BJ (cell line): ENCODE measurements at places on chromosomes 2 and 18. TPM values are rescaled to one million over a fixed set of nuclear protein-coding genes. Genes with fewer than 3 reads are reported as not detected.

- no peak for DNase-seq
Observed at GRCh38 chr2:51581636-51582267, 549.8 kb upstream of the NRXN1 start.

METTL4 gene
- polyA plus RNA-seq, result 6.8 and 13.4 TPM in 2 replicates

DNA sequence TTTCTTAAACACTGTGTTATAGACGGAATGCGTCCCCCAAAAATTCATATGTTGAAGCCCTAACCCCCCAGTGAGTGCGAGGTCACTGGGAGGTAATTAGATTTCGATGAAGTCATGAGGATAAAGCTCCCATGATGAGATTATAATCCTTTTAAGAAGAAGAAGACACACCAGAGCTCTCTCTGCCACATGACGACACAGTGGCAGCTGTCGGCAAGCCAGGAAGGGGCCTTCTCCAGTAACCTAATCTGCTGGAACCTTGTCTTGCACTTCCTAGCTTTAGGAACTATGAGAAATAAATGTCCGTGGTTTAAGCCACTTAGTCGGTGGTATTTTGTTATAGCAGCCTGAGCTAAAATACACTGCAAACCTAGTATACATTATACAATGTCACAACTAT, 12.3 kb downstream of the TMEM237 start:
- DNase-seq, result no peak

KRTCAP3 gene
- 0.44 and 0.47 TPM in 2 replicates for polyA plus RNA-seq

ASTL gene
- polyA plus RNA-seq, result not detected in 2 replicates

- no peak for DNase-seq
Observed at GRCh38 chr2:53969285-53969967, 1.4 kb downstream of the PSME4 start.

- peak; percentile 6 for DNase-seq
Observed at GRCh38 chr2:187900021-187900420, 345.8 kb upstream of the TFPI start.

GRCh38 chr2:236762628-236763027, 193.0 kb downstream of the ACKR3 start:
- no peak for DNase-seq

GRCh38 chr2:201964631-201965206, 68.9 kb upstream of the FZD7 start:
- no peak for DNase-seq

CERKL gene
- polyA plus RNA-seq, result 0.04 and 0.06 TPM in 2 replicates

DNA sequence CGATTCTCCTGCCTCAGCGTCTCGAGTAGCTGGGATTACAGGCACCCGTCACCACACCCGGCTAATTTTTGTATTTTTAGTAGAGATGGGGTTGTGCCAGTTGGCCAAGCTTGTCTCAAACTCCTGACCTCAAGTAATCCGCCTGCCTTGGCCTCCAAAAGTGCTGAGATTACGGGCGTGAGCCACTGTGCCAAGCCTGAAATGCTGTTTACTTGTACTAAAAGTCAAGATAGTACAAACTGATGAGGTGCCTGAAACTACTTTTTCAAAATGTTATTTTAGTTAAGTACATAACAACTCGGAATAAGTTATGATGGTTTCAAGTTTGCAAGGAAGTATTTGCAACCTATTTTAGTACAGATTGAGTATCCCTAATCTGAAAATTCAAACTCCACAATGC, 85.7 kb downstream of the CEP192 start:
- DNase-seq, result no peak

GRCh38 chr2:179951680-179952079, 55.4 kb downstream of the CWC22 start:
- DNase-seq, result no peak

VWC2L gene
- polyA plus RNA-seq, result not detected in 2 replicates

IL36G gene
- polyA plus RNA-seq, result not detected in 2 replicates

DNA sequence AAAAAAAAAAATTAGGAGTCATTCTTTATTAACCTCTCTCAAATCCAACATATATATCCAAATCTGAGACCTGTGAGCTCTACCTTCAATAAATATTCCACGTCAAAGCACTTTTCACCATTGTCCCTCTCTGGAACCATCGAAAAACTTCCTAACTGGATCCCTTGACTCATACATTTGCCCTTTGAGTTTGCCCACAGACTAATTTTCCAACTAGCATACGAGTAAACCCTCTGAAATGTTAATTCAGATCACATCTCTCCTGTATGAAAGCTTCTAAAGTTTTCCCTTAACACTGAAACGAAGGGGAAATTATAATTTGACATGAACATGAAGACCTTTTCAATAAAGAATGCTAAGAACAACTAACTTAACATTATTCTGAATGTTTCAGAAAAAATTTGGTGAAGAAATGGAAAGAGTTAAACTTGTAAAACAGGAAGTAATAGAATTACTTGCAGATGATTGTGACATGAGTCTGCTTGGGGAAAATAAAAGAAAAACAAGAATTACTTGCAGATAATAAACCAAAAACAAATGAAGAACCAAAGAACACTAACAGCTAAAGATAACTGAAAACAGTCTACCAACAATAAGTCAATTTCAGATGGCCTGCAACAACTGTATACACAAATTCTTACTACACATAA, 110.6 kb downstream of the C2orf74 start:
- DNase-seq, result peak; percentile 14

CXCR1 gene
- not detected in 2 replicates for polyA plus RNA-seq

GRCh38 chr2:120992791-120993555, 257.3 kb downstream of the GLI2 start:
- no peak for DNase-seq

PRSS56 gene
- not detected in 2 replicates for polyA plus RNA-seq

DNA sequence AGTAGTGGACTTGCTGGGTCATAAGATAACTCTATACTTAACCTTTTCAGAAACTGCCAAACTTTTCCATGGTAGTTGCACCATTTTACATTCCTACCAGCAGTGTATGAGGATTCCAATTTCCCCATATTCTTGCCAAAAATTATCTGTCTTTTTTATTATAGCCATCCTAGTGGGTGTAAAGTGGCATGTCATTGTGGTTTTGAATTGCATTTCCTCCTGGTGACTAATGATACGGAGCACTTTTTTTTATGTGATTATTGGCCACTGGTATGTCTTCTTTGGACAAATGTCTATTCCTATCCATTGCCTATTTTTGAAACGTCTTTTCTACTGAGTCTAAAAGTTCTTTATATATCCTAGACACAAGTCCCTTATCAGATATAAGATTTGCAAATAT, 44.3 kb downstream of the CACNB4 start:
- DNase-seq, result peak; percentile 57

DSEL gene
- 19.9 and 44.5 TPM in 2 replicates for polyA plus RNA-seq

FOXI3 gene
- not detected in 2 replicates for polyA plus RNA-seq

GRCh38 chr18:45412577-45412976, 202.7 kb upstream of the SLC14A2 start:
- no peak for DNase-seq

DNA sequence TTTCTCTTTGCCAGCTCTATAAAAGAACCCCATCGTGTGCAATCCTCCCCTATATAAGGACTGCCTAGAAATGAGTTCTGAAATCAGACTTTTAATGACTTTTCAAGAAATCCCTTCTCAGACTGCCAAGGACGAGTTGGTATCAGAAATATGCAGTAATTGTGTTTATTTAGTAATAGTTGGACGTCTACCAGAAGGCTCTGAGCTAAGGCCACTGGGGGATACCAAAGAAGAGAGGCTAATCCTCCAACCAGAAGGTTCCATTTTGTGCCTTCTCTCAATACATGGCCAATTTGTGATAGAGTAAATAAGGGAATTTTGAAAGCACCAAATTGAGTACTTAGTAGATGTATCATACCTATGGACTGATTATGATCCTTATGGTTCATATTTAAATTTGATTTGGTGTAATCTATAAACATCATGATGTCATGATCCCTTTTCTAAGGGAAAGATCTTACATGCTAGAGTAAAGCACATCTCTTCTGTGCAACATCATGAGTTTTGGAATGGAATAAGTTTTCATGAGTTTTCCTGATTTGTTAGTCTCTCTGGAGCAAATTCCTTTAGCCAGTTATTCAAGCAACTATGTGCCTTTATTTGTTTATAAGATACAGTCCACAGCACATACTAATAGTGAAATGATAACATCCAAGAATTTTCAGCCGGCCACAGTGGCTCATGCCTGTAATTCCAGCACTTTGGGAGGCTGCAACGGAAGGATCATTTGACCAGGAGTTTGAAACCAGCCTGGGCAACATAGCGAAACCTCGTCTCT, 82.2 kb upstream of the LTBP1 start:
- DNase-seq, result peak; percentile 82

GAD1 gene
- polyA plus RNA-seq, result 0.25 and 0.63 TPM in 2 replicates

GRCh38 chr2:25623361-25623760, 50.0 kb downstream of the DTNB start:
- DNase-seq, result no peak

ADAM23 gene
- polyA plus RNA-seq, result 1.3 and 1.7 TPM in 2 replicates

GRCh38 chr2:127695491-127696472, 5.5 kb upstream of the SFT2D3 start:
- no peak for DNase-seq

PIEZO2 gene
- 4.3 and 4.6 TPM in 2 replicates for polyA plus RNA-seq

- DNase-seq, result no peak
Observed at GRCh38 chr2:14944562-14945346, 312.2 kb downstream of the LRATD1 start.

DNA sequence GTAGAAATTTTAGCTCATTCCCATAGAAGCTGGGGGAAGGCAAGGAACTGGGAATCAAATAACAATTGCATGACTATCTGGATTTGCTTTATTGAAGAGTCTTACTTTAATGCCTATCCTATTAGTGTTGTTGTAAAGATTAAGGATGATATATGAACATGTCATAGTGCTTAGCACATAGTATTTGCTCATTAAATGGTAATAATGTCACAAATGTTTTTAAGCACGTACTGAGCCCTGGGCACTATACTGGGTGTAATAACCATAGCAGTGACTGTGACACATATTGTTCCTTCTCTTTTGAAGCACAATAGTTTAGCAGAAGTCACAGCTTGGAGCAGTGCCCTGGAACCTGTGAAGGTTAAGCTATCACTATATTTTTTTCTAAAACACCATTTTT, 47.2 kb upstream of the DTNB start:
- DNase-seq, result no peak

CUL3 gene
- polyA plus RNA-seq, result 12.8 and 30.8 TPM in 2 replicates

DNA sequence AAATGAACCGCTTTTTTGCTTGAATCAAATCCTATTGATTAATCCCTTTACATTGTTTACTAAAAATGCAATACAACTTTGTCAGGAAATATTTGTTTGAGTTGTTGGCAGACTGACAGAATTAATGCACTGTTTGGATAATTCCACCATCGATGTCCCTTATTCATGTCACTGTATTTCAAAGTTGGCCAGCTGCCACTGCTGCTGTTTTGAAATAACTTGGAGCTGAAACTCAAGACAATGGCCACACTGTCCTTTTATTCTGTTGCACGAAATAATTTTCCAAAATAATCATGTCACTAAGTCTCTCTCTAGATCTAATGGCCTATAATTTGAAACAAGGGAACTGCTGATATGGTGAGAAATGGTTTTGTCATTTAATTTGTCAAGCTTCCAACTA, 55.2 kb upstream of the PAX3 start:
- DNase-seq, result no peak

GRCh38 chr2:239957681-239958472, 67.3 kb downstream of the NDUFA10 start:
- DNase-seq, result no peak

DNA sequence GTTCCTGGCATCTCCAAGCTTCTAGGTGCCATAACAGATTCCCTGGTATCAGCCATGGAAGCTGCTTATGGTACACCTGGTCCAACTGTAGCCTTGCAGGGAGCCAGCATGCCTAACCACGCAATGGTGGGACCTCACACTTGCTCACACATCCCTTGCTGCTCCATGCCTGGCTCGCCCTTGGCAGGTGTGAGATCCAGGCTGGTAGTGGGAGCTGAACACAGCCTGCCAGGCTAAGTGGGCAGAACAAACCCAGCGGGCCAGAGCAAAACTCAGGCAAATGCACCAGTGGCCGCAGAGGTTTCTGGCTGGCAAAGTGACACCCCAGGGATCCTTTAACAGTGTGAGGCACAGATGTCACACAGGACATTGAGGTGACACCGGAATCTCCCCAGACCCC, 185.8 kb downstream of the NDUFA10 start:
- no peak for DNase-seq

DNAJC27 gene
- 2.3 and 3.4 TPM in 2 replicates for polyA plus RNA-seq

DNA sequence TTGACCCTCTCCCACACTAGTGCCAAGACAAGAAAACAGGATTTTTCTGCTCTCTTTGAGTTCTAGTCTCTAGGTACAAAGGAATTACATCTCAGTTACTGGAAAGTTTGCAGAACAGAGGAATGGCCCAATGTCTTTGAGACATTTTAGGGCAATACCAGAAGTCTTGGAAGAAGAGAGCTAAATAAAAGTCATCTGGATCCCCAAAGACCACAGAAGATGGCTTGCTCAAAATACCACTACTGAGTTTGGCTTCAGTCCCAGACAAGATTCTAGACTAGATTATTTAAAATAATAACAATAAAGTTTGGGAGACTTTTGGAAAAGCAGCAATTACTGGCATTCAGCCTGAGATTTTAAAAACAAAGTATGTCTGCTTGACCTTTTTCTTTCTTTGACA, 61.9 kb upstream of the HK2 start:
- peak; percentile 23 for DNase-seq

- no peak for DNase-seq
Observed at GRCh38 chr2:122148128-122148767, 392.8 kb downstream of the TSN start.

DNA sequence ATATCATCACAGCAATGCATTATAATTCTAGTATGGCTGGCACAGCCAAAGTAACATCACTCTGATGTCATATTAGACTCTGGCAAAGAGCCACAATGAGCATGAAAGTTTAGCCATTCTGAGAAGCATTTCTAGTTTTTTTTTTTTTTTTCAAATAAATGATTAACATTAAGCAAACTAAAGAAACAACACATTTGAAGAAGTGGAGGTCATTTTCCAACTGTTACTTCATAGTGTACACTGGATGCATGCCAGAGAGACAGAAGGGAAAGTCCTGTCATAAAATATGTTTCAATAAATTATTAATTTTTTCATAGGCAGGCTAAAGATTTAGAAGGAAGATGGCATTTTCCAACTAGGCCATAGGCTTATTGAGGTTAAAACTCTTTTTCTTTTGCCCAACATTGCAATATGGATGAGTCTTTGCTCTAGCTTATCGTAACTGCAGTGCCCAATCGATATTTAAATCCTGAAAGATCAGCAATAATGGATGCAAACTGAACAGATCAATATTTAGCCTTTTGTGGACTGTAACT, 1630.4 kb upstream of the ACVR2A start:
- DNase-seq, result no peak
